ENCODE measurements at places on chromosomes 2 and 18.
A peak's percentile ranks its signal among the peaks of the same experiment; 100 is the strongest.

DNA sequence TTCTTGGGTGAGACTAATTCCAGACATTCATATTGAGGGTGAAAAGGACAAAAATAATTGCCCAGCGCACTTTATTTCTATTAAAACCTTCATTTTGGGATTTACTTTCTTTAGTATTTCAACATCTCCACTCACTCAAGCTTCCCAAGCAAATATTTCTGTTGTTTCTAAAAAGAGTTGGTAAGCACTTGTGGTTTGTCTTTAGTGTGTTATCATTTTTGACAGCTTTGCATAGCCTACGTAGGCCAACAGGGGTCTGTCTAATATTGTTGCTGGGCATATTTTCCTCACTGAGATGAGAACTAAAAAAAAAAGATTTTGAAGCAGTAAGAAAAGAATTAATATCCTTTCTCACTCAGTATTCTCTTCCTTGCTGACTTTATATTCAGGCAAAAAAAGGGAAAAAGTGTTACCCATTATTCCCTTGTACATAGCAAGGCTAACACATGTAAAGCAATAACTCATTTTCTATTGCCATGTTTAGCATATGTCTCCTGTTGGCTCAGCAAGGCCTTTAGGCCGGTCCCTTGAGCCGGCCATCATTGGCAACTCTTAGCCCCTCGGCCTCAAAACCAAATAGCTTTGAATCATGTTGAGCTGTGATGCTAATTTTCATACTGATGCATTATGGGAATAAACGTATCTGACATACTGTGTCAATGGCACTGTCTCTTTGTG lies 494.2 kb downstream of the ARHGAP15 start:
- DNase-seq = no peak

DNA sequence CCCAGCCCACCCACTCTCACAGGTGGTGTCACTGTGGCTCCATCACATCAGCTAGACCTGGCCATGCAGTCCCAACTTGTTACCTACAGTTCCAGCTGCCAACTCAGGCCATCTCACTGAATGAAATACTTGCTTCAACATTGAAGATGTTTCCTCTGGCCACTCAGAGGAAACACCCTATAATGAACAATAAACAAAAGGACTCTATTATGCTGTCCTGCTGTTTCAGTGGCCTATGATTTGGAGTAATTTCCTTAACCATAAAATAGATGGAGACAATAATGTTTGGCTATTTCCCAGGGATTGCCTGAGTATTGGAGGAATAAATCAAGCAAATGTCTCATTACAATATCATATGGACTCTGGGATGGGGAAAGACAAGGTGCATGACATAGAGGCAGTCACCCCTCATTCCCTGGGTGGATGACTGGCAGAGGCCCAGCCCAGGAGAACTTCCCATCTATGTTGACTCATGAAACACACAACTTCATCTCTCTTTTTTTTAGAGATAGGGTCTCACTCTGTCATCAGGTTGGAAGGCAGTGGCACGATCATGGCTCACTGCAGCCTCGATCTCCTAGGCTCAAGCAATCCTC lies 134.4 kb downstream of the TGIF1 start:
- no peak for DNase-seq

DNA sequence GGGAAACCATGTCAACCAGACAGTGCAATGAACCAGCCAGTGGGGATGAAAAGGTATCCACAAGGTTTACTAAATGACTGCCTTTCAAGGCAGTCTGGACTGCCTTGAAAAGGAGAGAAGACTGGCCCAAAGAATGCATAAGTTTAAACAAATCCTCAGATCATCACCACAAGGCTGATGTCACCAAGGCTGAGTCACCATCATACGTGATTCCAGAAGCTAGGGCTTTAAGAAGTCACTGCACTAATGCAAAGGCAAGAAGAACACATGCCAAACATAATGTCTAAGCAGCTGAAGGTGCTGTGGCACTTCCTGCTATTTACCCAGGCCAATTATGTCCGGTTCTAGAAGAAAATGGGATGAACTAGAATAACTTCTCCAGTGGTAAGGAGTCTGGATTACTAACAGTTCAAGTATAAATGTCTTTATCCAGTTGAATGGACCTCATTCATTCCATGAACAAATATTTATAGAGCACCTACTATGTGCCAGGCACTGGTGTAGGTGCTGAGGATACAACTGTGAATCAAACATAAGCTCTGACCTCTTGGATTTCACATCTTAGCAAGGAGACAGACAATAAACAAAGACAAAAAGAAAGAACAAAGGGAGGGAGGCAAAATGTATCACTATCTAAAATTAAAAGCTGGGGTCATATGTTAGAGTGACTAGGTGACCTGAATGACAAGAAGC lies 37.6 kb upstream of the ONECUT2 start:
- DNase-seq = no peak

GRCh38 chr2:216829533-216829932 lies 30.3 kb downstream of the TNP1 start:
- no peak for DNase-seq

GRCh38 chr2:143700865-143701264 lies 571.6 kb downstream of the ARHGAP15 start:
- DNase-seq = no peak

GRCh38 chr2:217950401-217950871 lies 52.4 kb downstream of the TNS1 start:
- no peak for DNase-seq

DNA sequence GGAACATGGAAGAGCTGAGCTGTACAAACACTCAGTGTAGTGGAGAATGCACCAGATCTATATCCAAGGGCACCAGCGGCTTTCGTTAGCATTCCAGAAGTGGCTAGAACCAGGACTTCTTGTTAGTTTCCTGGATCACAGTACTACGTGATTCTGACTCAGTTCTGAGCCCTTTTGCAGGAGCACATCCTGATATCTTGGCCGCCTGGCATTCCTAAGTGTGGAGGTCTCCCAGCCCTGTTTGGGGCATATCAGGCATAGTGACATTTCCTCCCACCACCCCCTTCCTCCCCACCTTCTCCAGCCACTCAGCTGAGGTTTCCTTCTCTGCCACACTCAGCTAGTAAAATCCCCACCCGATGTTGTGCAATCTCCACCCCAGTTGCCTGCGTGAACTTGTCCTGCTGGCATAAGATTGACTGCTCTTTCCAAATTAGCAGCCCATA lies 63.4 kb downstream of the BMP10 start:
- no peak for DNase-seq

DNA sequence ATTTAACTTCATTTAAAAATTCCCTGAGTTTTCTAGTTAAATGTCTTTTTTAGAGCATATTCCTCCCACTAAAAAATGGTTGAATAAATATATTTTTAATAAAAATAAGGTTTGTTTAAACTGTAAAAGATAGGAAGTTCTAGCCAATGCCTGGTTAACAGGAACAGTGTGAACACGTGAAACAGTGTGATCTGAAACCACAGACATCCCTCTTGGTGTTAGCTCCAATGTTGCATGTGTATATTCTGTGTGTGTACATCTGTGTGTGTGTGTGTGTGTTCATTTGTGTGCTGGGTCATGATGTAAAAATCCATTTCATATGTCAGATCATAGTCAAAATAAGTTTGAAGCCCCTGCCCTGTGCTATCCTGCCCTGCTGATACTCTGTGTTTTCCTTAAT lies 6.1 kb upstream of the SOX11 start:
- DNase-seq = no peak

DNA sequence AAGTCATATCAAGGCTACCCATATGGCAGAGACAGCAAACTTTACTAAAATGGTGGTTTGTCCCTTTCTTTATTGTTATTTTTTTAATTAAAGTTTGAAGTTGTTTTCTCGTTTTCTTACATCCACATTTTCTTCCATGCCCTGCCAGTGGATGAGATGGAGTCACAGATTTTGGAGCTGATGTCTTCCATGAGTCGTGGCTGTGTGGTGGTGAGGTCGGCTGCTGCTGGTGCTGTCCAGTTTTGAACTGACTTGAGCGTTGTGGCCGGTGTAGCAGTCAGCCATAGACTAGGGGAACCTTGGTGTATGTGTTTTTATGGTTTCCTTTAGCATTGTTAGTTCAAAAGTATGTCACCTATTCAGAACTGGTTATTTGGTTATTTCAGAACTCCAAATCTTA lies 182.8 kb downstream of the SH3RF3 start:
- no peak for DNase-seq

GRCh38 chr2:108932736-108933332 lies 56.2 kb downstream of the EDAR start:
- DNase-seq = no peak

DNA sequence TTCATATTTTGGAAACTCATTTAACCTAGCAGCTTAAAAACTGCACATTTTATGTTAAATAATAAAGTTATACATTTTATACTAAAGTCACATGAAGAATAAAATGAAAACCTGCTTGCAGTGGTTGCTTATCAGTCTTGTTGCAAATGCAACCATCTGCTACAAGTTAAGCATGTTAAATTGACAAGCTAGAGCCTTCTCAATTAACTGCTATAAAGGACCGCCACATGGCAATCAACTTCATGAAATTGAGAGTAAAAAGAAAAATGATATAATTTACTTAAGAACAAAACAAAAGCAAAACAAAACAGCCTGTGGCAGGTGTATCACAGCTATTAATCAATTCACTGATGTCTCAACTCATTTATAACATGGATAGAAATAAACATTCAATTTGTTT lies 78.7 kb downstream of the RTTN start:
- DNase-seq = no peak

DNA sequence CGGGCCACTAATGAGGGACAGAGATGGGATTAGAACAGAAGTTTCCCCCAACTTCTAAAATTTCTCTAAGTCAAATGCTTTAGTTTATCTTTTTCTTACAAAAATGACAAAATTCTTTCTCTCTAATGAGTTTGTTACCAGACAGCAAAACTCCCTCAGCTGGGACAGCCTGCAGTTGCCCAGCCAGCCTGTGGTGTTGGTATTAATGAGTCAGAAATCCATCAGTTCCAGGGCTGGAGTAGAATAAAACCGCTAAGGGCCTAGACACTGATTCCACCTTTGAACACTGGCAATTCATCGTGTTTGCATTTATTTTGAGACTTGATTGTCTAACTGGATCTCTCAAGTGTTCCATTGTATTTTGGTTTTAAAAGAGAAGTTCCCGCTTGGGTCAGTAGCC lies 38.3 kb upstream of the SMAD2 start:
- DNase-seq = no peak

GRCh38 chr2:187369471-187369870 lies 78.6 kb downstream of the CALCRL start:
- no peak for DNase-seq

- DNase-seq = no peak
These were observed 1.2 kb upstream of the ANO7 start for GRCh38 chr2:241187101-241187917.

GRCh38 chr2:136534811-136535210 lies 230.5 kb upstream of the THSD7B start:
- DNase-seq = no peak

- no peak for DNase-seq
These were observed 25.5 kb downstream of the CDH2 start for GRCh38 chr18:28151434-28151833.

DNA sequence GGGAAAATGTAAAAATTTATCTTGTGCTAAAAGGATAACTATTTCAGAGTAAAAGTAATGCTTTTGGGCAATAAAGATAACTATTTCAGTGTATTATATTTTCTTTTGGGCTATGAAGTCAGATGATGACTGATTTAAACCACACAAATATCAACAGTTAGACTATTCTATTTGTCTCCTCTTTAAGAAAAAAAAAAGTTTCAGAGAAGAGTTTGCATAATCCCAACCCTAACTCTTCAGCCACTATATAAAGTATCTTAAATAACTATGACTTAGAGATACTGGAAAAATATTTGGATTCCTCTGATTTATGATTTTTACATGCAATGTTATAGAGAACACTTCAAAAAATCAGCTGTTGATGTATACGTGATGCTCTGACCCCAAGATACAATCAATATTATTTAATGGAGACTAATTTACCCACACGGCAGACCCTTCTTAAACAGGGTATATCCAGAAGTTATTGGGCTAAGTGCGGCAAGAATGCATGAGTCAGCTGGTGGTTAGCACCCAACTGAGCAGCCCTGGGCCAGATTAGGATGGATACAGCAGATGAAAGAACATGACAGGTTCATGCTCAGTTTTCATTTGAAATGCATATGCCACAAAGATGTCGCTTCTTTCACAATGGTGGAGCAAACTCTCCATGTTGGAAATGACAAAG lies 279.0 kb downstream of the AFF3 start:
- DNase-seq = no peak

- no peak for DNase-seq
These were observed 2.9 kb downstream of the SUCLG1 start for GRCh38 chr2:84456156-84456555.

DNA sequence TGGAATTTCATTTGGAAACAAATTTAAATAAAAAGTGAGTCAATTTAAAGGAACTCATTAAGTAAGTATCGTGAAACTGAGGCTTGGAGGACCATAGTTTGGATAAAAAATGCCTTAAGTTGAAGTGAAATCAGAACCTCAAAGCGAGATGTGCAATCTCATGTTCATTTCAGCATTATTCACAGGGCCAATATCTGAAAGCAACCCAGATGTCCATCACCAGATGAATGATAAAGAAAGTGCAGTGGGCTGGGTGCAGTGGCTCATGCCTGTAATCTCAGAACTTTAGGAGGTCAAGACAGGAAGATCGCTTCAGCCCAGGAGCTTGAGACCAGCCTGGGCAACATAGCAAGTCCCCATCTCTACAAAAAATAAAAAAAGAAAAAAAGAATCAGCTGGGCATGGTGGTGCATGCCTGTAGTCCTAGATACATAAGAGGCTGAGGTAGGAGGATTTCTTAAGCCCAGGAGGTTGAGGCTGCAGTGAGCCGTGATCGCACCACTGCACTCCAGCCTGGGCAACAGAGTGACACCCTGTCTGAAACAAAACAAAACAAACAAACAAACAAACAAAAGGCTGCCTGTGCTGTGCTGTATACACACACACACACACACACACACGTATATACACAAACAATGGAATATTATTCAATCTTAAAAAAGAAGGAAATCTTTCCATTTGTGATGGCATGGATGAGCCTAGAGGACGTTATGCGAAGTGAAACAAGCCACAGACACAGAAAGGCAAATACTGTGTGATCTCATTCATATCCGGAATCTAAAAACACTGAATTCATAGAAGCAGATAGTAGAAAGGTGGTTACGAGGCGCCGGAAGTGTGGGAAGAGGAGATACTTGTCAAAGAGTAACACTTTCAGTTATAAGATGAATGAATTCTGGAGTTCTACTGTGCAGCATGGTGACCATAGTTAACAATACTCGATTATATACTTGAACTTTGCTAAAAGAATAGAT lies 14.5 kb downstream of the SH3RF3 start:
- peak; percentile 45 for DNase-seq

- DNase-seq = no peak
These were observed 15.7 kb downstream of the CASP8 start for GRCh38 chr2:201275990-201276389.

GRCh38 chr2:121966663-121967062 lies 211.2 kb downstream of the TSN start:
- no peak for DNase-seq

All from activated T-cell treated with anti-CD3 and anti-CD28 coated beads, Interleukin-2, amount 50 U/mL, for 1 hour (primary cell).